ENCODE measurements at places on chromosomes 1 and 21.

GRCh38 chr1:66535853-66536252 is 1.9 kb downstream of the SGIP1 start:
- DNase-seq: no peak

GRCh38 chr1:145956361-145956760 is 1.5 kb downstream of the LIX1L start:
- DNase-seq: no peak

- no peak for DNase-seq
These were observed 65.9 kb downstream of the NDUFS5 start for GRCh38 chr1:39091845-39092645.

- DNase-seq: no peak
These were observed 113.0 kb downstream of the SYT2 start for GRCh38 chr1:202597090-202597761.

DNA sequence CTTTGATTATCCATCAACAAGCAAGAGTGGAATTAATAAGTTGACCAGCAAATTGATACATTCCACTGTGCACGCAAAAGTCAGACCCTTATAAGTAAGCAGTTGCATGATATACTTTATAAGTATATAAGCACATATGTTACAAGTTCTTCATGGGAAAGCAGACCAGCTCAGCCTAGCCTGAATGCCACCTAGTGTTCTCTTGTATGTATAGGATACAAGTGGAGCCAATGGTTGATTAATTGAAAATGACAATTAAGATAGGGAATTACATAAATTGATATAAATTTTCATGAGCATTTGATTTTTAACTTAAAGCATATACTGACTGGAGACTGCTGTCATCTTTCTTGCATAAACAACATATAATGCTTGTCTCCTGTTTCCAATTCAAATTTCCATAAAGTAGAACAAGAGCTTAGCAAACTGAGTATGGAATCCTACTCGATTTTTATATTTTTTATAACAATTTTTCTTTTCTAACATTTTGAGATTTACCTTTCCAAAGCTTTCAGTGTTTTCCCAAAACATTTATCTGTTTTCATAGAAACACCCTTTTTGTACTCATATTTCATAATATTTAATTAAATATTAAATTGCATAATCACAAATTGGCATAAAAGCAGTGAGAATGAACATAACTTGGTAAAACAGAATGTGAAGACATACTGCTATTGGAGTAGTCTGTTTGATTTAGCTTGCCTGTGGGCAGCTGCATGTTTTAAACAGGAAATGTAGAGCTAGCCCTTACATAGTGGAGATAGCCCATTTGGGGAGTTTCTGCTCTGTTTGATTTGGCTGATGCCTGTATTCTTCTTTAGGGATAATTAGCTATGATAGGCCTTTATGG is 62.8 kb downstream of the MAGI3 start:
- DNase-seq: no peak

- DNase-seq: no peak
These were observed 394.0 kb downstream of the NPHP4 start for GRCh38 chr1:5597991-5598823.

DNA sequence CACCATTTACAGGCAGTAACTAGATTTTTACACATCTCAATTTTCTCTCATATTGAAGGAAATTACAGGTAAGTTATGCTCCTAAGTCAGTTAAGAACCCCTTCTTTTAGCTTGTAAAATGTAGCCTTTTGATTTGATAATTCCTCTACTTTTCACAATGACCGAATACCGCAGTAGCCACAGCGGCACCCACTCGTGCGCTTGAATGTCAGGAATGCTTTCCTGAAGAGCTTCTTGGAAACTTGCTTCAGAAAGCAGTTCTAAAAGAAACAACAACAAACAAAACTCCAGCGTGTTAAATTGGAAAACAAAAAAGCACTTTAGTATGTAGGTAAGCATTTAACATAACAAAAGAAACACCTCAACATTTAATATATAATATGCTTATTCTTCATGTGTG is 9.9 kb upstream of the DNTTIP2 start:
- no peak for DNase-seq
